ENCODE measurements at places on chromosomes 2 and 18. TPM values are rescaled to one million over a fixed set of nuclear protein-coding genes. Genes with fewer than 3 reads are reported as not detected.

GRCh38 chr2:9582624-9583023 lies 27.0 kb upstream of the ADAM17 start:
- no peak overlapping the region for H3K27ac ChIP-seq
- no peaks in the 10 kb centered on the region for H3K4me1 ChIP-seq
- H3K36me3 ChIP-seq = peaks cover 27% of the 10 kb centered on the region

- H3K27me3 ChIP-seq = no peaks in the 10 kb centered on the region
- no peaks in the 10 kb centered on the region for H3K36me3 ChIP-seq
- peaks cover 74% of the 10 kb centered on the region for H3K4me1 ChIP-seq
- peak; percentile 61 for DNase-seq
- H3K27ac ChIP-seq = no peak overlapping the region
Measured at GRCh38 chr2:43142921-43143438, 83.4 kb downstream of the ZFP36L2 start.

GRCh38 chr2:14134771-14135170 lies 497.7 kb upstream of the LRATD1 start:
- no peak overlapping the region for H3K27ac ChIP-seq
- H3K4me1 ChIP-seq = no peaks in the 10 kb centered on the region
- H3K4me3 ChIP-seq = no peak overlapping the region
- DNase-seq = no peak
- H3K27me3 ChIP-seq = no peaks in the 10 kb centered on the region
- no peaks in the 10 kb centered on the region for H3K36me3 ChIP-seq

- no peak overlapping the region for H3K27ac ChIP-seq
- peak overlapping the region; percentile 26 for H3K4me3 ChIP-seq
- DNase-seq = no peak
- H3K27me3 ChIP-seq = no peaks in the 10 kb centered on the region
Measured at GRCh38 chr2:236555481-236555880, 14.1 kb upstream of the ACKR3 start.

DNA sequence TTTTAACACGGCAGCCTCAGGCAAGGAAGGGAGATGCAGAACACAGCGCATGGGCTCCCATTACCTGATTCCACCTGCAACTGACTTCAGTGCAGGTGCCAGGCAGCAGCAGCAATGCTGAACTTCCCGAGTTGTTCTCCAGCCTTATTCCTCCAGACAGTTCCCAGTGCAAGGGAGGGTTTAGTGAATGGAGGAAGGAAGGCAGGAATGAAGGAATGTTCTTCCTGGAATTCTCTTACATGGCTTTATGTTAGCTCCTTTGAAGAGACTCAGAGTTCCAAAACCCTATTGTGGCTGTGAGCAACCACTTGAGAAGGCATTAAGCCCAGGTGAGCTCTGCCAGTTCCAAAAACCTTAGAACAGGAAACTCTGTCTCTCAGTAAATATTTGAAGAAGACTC lies 45.5 kb downstream of the SERPINB7 start:
- H3K36me3 ChIP-seq = no peaks in the 10 kb centered on the region
- no peak overlapping the region for H3K27ac ChIP-seq
- no peaks in the 10 kb centered on the region for H3K4me1 ChIP-seq
- no peaks in the 10 kb centered on the region for H3K27me3 ChIP-seq

DNA sequence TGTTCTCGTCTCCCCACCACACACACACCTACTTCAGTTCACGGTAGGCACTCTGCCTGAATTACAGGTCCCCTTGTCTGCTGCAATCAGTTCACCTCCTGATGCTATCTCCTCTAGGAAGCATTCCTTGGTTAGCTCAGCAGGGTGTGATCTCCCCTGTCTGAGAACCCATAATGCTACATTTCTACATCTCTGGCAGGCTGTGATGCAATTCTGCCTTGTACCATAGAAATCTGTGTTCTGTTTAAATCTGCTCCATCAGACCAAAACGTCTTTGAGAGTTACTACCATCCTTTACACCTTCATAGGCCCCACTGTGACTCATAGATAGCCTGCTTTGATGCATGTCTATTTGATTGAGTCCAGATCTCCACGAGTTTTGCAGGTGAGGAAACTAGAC lies 103.9 kb downstream of the TTC32 start:
- H3K27me3 ChIP-seq = no peaks in the 10 kb centered on the region
- no peaks in the 10 kb centered on the region for H3K4me1 ChIP-seq
- no peak overlapping the region for H3K4me3 ChIP-seq

- no peak overlapping the region for H3K27ac ChIP-seq
- no peak for DNase-seq
- H3K4me1 ChIP-seq = peaks cover 35% of the 10 kb centered on the region
Measured at GRCh38 chr18:44733069-44733753, 52.5 kb downstream of the SETBP1 start.

GRCh38 chr2:6183226-6183625 lies 491.0 kb downstream of the SOX11 start:
- no peaks in the 10 kb centered on the region for H3K27me3 ChIP-seq
- H3K4me3 ChIP-seq = no peak overlapping the region
- H3K27ac ChIP-seq = no peak overlapping the region

DNA sequence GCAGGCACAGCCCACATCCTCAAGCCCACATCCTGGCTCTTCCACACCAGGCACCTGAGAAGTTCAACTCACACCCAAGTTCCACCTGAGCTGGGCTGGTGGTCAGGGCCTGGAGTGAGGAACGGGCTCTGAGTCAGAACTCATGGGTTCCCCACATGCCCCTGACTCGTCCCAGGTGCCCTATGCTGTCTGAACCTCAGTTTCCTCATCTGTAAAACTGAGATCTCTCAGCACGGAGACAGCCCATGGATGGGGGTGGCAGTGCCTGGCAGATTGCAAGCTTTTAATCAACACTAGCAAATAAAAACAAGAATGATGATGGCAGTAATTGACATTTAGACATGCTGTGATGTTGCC lies 307.8 kb downstream of the NDUFA10 start:
- H3K4me3 ChIP-seq = no peak overlapping the region
- no peaks in the 10 kb centered on the region for H3K4me1 ChIP-seq
- H3K27me3 ChIP-seq = no peaks in the 10 kb centered on the region
- no peak for DNase-seq
- H3K27ac ChIP-seq = no peak overlapping the region
- no peaks in the 10 kb centered on the region for H3K36me3 ChIP-seq

DNA sequence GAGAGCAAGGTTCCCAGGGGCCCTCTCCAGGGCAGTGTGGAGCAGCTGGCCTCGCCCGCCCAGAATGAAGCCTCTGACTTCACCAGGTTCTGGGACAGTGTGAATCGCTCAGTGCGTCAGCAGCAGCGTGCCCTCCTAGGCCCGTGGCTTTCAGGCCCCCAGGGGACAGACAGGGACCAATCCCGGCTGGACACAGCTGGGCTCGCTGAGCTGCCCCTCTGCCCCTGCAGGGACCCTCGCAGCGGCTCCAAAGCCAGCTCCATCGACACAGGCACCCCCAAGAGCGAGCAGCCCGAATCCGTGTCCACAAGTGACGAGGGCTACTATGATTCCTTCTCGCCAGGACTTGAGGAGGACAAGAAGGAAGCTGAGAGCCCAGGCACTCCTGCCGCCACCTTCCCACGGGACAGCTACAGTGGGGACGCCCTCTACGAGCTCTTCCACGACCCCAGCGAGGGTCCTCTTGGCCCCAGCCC lies 7.6 kb downstream of the AMER3 start:
- H3K4me1 ChIP-seq = no peaks in the 10 kb centered on the region
- no peaks in the 10 kb centered on the region for H3K36me3 ChIP-seq
- no peak for DNase-seq

- H3K27ac ChIP-seq = no peak overlapping the region
- no peaks in the 10 kb centered on the region for H3K4me1 ChIP-seq
- peaks cover 5% of the 10 kb centered on the region for H3K27me3 ChIP-seq
- H3K36me3 ChIP-seq = no peaks in the 10 kb centered on the region
- DNase-seq = no peak
Measured at GRCh38 chr18:54957296-54957832, 1.9 kb downstream of the CCDC68 start.

DNA sequence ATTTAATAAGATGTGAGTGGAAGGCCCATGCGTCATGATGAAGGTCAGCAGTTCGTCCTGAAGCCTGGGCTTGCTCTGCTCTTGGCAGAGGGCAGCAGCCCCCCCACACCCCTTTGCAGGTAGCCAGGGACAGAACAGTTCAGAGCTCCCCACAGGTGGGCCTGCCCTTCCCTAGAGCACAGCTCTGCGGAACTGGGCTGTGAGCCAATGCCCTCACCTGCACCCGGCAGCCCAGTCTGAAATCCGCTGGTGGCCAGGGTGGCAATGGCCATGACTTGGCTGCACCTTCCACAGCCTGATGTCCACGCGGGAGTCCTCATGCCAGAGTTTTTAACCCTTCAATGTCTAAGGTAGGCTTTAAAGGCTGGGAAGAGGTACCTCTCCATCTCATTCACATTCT lies 136.7 kb downstream of the ACKR3 start:
- no peak overlapping the region for H3K27ac ChIP-seq
- H3K4me3 ChIP-seq = no peak overlapping the region
- H3K4me1 ChIP-seq = no peaks in the 10 kb centered on the region
- H3K27me3 ChIP-seq = no peaks in the 10 kb centered on the region
- H3K36me3 ChIP-seq = no peaks in the 10 kb centered on the region

DNA sequence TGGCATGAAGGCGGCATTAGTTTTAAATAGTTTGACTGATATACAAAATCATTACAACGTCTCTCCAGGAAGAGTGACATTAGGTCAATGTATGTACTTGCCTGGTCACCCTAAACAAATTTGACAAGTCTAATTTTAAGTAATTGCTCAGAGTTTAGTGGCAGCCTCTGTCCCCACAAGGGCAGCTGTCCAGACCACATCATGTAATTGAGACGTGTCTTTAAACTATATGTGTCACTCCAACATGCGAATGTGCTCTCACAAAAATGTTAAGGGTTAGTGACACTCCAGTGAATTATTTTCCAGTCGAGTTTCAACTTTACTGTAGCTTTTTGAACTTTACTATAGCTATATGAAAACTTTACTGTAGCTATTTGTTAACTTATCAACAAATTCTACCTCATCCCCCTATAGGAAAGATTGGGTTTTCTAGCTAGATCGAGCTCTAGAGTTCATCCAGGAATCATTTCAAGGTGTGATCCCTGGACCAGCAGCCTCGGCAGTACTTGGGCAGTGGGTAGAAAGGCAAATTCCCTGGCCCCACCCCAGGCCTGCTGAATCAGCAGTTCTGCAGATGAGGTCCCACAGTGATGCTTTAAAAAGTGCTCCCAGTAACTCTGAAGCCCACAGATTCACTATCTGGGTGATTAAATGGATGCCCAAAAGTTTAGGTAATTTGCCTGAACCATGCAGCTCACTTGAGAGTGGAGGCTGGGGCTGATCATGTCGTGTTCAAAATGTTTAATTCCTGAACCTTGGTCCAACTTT lies 66.4 kb upstream of the POU3F3 start:
- H3K4me1 ChIP-seq = no peaks in the 10 kb centered on the region
- H3K27me3 ChIP-seq = no peaks in the 10 kb centered on the region
- H3K27ac ChIP-seq = no peak overlapping the region
- H3K4me3 ChIP-seq = no peak overlapping the region

DNA sequence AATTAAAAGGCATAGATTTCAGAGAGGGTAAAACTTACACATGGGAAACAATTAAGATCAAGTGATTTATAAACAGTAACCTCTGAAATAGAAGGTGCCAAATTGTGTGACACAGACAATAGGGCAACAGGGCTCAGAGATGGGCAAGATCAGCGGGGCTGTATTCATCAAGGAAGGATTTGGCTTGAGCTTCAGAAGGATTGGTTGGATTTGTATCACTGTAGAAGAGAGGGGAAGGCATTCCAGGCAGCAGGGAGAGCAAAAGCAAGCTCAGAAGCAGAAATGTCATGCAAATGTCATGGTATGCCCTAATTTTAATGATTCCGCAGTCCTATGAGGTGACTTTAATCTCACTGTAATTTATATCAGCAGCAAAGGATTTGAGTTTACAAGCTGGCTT lies 415.0 kb upstream of the NRP2 start:
- H3K27ac ChIP-seq = no peak overlapping the region
- no peak for DNase-seq
- no peaks in the 10 kb centered on the region for H3K36me3 ChIP-seq
- H3K4me3 ChIP-seq = no peak overlapping the region
- H3K4me1 ChIP-seq = no peaks in the 10 kb centered on the region

GRCh38 chr2:24304098-24304497 lies 56.2 kb downstream of the ITSN2 start:
- no peak overlapping the region for H3K4me3 ChIP-seq
- no peak for DNase-seq
- peaks cover 34% of the 10 kb centered on the region for H3K36me3 ChIP-seq
- H3K4me1 ChIP-seq = no peaks in the 10 kb centered on the region

Gene MTLN
- polyA plus RNA-seq = 121 TPM

Gene SLC40A1
- polyA plus RNA-seq = 13.7 TPM

Gene ADGRF3
- polyA plus RNA-seq = 0.43 TPM

Gene ATP8B1
- polyA plus RNA-seq = not detected

Gene L3MBTL4
- 0.13 TPM for polyA plus RNA-seq

Measured in CD8-positive, alpha-beta memory T cell (primary cell).